ENCODE measurements at places on chromosomes 2 and 18.

GRCh38 chr2:70089220-70089982 lies 2.1 kb downstream of the PCBP1 start:
- DNase-seq: peak; percentile 77

DNA sequence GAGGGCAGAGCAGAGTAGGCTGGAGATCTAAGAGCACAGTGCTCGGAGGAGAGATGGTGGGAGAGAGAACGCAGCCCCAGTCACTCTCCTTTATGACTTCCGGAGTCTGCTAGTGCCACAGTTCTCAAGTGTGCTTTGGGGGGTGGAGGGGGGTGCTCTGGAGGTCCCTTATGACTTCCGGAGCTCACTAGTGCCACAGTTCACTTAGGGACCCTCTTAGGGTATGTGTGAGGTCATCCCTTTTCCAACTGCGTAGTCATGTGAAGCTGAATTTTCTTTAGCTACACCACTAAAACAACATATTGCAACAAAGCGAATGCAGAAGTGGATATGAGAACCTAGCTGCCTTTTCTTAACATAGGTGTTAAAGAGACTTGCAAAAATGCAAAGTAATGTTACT lies 153.7 kb upstream of the KCTD1 start:
- peak; percentile 56 for DNase-seq

DNA sequence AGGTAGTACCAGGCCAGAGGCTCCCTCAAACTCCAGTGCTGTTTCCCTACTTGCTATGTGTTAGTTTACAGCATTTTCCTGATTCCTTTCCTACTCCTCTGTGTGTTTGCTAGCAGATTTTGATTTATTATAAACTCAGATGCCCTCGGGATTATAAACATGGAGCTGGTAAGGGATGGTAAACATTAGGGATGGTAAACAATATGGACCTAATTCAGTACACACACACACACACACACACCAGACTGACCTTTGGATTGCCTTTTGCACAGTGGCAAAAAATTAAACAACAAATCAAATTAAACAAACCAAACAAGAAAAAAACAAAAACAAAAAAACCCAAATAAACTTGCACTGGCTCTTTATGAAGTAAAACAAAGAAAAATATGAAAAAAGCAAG lies 55.4 kb upstream of the ACVR1 start:
- DNase-seq: no peak

GRCh38 chr2:3159782-3160545 lies 217.7 kb downstream of the EIPR1 start:
- no peak for DNase-seq

- DNase-seq: no peak
These were observed 54.9 kb downstream of the ZCCHC2 start for GRCh38 chr18:62577765-62578164.

GRCh38 chr18:46350598-46351159 lies 246.5 kb downstream of the HAUS1 start:
- no peak for DNase-seq

GRCh38 chr2:105517814-105518705 lies 119.2 kb upstream of the FHL2 start:
- no peak for DNase-seq

DNA sequence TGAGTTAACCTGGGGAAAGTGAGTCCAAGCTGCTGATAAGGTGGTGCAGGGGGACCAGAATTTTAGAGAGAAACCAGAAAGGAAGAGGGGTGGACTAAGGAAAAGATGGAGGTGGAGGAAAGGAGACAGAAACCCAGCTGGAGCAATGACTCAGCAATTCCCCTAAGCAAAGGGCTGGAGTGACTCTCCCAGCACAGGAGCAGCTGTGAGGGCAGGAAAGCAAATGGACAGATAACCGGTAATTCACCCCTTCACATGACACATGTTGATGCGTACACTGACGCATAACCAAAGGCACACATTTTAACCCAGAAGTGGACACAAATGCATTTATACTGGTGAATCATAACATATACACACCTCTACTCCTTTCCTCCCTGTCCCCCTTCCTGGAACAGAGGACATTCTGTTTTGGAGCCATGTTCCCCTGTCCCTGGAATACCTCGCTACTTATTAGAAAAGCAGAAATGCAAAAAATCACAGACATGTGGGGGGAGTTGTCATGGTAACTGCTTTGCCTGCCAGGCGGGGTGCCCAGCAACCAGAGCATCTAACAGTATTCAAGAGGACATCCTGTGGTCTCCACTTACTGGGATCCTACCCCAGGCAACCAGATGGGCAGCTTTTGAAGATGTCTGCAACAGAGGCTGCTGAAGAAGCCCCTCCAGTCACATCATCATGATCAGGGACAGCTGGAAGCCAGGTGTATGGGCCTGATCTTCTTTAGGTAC lies 4.7 kb downstream of the CDK5R2 start:
- no peak for DNase-seq

DNA sequence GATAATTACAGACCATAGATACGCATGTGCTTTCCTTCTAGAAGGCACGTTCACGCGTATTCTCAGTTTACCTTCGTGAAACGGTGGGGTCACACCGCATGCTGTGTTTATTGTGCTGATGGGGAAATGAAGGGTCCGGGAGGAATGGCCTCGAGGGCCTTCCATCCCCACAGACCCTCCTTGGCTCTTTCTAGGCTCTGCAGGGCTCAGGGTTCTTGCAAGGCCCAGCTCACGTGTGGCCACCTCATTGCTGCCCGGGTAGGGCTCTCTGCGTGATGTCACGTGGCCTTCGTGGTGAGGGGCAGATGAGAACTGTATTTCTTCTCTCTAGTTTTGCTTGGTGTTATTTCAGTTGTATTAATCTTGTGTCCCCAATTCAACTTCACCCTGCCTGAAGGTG lies 133.5 kb upstream of the ALKAL2 start:
- DNase-seq: no peak

GRCh38 chr2:1766425-1766824 lies 22.1 kb upstream of the PXDN start:
- DNase-seq: no peak
